ENCODE measurements at places on chromosomes 1 and 21. TPM values are rescaled to one million over a fixed set of nuclear protein-coding genes. Genes with fewer than 3 reads are reported as not detected.

Gene MSH4
- total RNA-seq: 0.17 TPM

Gene SPATA21
- not detected for total RNA-seq

Gene CDCP2
- not detected for total RNA-seq

Gene S100A3
- 2.5 TPM for total RNA-seq

Gene EDN2
- total RNA-seq: not detected

Gene OR10K1
- not detected for total RNA-seq
